NCI-H460 (cell line): ENCODE measurements at places on chromosomes 7 and 10.

DNA sequence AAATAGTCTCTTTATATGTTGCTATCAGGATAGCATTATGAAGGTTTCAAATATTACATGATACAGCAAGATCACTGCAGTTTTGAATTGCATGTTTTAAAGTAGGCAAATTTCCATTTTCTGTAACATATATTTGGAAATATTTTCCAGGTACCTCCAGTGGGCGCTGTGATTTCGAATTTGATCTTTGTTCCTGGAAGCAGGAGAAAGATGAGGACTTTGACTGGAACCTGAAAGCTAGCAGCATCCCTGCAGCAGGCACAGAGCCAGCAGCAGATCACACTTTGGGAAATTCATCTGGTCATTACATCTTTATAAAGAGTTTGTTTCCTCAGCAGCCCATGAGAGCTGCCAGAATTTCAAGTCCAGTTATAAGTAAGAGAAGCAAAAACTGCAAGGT lies 299.0 kb downstream of the MALRD1 start:
- peak; percentile 1 for DNase-seq

DNA sequence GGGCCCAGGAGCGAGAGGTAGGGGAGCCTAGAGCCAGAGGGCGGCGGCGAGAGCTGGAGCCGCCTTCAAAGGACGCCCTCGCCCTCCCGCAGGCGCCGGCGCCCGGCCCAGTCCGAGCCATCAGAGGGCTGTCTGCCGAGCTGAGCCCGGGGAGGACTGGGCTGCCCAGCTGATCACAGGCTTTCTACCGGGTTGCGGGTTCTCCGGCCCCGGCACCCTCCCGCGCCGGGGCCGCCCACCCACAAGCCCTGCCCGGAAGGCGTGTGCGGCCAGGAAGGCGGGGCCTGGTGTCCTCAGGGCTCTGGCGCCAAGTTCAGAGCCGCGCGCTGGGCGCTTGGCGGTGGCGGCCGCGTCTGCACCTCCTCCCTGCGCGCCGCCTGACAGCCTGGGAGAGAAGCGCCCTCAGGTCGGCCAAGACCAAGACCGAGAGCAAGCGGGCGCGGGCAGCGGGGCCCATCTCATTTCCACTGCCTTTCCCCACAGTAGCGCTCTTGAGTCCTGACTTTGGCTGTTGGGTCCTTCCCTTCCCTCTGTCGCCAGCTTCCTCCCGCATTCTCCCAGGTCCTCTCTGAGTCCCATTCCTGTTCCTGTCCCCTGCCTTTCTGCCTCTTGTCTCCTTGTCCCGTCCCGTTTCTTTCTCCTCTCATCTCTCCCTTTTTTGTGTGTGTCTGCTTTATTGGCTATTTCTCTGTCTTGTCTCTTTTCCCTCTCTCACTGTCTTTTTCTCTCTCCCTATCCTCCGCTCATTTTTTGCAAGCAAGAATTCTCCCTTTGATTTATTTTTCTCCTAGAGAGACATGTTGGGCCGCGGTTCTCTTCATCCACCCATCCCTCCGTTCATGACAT lies 60.6 kb upstream of the MSMB start:
- DNase-seq = peak; percentile 36

GRCh38 chr10:131109291-131109690 lies 202.2 kb downstream of the TCERG1L start:
- no peak for DNase-seq

DNA sequence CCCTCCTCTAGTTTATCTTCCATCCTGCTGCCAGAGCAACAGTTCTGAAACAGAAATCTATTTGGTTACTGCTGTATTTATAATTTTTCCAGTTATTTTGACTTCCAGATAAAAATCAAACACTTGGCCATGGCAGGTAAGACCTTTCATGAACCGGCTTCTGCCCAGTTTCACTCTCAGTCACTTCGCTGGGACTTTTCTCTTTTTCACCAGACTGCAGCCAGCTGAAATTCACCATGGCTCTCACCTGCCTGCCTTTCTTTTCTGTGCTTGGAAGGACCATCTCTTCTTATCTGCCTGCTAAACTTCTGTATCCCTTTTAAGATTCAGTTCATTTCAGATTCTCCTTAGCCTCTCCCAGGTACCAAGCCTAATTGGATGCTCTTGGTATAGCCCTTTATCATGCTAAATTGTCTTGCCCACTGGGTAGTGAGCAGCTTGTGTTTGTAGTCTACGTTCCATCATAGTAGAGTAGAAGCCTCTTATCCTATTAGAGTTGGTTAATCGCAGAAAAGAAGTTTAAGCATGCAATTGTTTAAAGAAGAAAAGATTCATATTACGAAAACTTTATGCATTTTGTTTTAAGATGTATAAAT lies 71.7 kb downstream of the TAF3 start:
- no peak for DNase-seq

DNA sequence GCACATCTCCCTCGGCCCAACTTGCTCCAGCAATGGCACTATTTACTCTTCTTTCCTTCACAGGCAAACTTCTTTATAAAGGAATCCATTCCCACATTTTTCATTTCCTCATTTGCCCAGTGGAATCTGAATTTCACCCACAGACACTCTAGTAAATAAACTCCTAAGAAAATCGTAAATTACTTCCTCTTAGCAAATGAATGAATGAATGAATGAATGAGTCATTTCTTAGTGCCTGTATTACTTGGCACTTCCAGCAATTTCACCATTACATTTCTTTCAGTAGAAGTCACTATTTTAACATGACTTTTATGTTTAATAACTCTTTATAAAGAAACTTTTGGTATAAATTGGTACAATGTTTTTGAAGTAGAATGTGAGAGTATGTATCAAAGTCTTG lies 55.7 kb downstream of the DDC start:
- DNase-seq = no peak
